ENCODE measurements at places on chromosomes 16 and 17.

GRCh38 chr16:30185683-30186421, 2.5 kb downstream of the CORO1A start:
- DNase-seq = no peak

DNA sequence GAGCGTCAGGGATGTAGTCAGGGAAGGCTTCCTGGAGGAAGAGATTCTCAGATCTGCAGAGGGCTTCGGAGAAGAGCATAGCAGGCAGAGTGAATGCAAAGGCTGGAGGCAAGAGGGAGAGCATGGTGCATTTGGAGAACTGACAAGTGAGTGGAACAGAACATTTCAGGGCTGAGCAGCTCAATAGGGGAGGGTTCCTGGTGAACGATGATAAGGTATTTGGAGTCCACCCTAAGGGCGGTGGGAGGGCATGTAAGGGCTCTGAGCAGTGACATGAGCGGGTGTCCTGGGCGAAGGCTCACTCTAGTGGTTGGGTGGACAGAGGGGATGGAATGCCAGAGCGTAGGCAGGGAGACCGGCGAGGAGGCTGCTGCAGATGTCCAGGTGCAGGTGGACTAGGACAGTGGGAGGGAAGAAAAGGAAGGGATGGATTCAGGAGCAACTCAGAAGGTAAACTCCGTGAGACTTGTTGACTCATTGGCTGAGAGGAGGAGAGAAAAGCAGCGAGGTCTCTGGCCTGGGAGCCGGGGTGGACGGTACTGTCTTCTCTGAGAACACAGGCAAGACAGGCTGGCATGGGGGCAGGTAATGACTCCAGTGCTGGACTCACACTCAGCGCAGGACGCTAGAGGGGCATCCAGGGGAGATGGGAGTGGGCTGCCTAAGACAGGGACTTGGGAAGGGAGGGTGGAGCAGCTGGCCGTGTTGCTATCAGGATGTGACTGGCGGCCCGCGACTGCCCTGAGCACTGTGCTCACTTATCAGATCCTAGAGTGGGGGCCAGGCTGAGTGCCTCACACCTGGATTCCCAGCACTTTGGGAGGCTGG, 1.4 kb upstream of the PITPNA start:
- no peak for DNase-seq

DNA sequence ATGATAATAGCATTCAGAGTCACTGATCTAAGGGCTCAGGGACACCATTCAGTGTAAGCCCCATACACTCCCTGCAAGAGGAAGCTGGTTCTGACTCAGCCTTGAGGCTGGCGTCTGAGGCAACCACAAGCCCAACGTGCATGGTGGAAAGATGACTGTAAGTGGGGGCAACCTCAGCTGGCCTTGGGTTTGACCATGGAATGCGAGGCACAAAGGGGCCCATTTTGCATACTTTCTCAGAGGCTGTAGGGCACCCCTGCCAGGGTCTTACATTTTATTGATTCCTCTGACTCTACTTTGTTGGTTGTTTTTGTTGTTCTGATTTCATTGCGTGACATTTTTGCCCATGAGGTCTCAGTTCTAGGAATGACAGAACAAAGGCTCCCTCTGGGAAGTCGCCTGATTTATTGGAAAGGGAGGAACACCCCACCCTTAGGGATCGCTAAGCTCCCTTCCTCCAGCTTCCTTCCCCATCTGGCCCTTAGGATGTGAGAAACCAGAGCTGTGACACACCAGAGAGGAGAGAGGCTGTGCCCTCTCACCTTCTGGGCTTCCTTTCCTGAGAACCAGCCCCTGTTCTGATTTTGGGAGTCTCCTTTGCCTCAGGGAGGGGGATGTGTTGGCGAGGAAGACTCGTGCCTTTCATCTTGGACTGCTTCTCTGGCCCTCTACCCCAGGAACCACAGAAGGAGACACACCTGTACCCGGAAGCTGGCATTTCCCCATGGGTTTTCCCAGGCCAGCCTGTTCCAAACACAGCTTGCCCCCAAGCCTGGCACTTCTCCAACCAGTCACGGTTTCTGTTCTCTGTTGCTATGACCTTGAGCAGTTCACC, 5.6 kb upstream of the CIITA start:
- peak; percentile 56 for DNase-seq

DNA sequence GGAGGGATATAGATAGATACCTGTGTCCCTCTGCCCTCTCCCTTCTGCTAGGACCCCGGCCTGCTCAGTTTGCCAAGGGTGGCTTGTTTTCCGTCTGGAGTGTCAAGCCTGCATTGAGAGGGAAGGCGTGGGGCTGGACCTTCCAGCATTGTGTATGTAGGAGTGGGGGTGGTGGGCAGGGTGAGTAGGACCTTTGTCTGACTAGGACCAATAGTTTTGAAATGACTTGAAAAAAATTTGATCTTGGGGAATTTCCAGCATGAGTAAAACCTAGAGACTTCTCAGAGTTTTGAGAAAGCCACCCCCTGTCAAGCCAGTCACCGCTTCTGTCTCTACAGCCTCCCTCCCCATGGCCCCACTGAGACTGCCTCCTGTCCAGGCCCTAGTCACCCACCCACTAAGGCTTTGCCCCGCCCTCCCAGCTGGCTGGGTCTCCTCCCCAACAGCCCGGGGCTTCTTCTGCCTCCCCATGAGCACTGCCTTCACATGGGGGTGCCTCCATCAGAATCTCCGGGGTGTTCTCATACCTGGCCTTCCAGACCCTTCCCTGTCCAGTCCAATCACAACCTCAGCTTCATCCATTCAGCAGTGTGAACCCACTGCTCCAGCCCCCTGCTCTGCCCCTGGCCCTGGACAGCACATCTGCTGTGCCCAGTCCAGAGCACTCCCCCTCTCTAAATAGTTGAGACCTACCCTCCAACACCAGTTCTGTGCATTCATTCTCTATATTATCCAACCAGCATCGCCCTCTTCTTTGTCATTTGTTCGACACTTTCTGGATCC, 207.0 kb downstream of the MSI2 start:
- DNase-seq = no peak

GRCh38 chr16:21570676-21571017, 28.7 kb upstream of the METTL9 start:
- no peak for DNase-seq

DNA sequence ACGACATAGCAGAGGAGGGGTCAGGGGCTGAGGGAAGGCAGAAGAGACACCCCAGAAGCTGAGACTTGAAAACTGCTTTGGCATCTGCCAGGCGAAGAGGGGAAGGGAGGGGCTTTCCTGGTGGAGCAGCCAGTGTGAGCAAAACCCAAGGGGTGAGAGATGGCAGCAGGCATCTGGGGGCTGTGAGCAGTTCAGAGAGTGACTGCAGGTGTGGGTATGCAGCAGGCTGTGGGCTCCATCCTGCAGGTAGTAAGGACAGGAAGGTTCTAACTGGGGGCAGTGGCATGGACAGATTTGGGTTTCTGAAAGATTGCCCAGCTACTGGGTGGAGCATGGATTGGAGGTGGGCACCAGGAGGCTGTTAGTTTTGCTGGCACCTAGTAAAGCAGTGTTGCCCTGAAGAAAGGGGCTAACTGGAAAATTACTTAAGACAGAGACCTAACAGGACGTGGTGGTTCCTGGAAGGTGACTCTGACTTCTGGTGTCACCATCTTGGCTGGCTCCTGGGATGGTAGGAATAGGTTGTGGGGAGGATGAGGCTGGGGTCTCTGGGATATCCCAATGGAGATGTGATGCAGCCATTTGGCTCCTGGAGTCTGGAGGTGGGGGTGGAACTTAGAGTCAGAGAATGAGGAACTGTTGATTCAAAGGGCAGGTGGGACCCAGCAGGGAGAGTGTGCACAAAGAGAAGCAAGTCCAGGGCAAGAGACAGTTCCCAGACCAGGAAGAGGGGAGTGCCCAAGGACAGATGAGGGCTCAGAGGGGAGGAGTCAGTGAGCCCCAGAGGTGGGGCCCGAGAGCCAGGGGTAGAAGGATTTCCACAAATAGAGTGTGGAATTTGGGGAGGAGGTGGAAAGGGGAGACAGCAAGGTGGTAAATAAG, 11.2 kb downstream of the BCL7C start:
- no peak for DNase-seq

GRCh38 chr17:2453325-2453724, 52.5 kb upstream of the MNT start:
- no peak for DNase-seq

GRCh38 chr17:66514227-66514806, 211.9 kb downstream of the PRKCA start:
- DNase-seq = no peak

- DNase-seq = no peak
Measured at GRCh38 chr16:82943371-82943770, 316.6 kb downstream of the CDH13 start.

DNA sequence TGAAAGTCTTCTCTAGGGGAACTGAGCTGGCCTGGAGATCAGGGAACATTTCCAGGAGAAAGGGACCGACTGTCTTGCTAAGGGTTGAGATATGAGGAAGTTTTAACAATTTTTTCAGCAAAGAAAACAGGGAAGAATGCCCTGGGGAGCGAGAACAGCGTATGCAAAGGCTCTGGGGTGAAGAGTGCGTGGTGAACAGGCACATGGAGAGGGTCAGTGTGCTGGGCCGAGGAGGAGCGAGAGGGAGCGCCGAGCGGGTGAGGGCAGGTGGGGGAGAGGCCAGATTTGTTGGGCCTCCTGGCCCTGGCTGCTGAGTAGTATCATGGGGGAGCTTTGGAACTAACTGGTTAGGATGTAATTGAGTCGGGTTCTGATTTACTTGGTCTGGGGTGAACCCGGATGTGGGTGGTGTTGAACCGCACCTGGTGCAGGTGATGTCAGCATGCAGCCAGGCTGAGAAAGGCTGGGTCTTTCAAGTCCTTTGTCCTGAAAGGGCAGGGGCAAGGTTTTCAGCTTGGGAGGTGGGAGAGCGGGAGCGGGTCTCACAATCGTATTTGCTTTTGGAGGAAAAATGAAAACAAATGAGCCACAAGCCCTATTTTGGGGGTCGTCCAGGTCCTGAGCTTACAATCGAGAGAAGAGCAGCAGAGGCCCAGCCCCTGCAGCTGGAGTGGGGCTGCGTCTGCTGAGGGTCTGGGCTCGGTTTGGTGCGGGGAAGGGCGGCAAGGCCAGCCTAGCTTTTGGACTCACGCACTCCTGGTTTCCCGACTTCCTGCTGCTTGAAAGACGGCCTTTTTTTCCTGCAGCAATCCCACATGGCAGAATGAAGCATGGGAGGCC, 11.1 kb upstream of the WFDC1 start:
- no peak for DNase-seq

DNA sequence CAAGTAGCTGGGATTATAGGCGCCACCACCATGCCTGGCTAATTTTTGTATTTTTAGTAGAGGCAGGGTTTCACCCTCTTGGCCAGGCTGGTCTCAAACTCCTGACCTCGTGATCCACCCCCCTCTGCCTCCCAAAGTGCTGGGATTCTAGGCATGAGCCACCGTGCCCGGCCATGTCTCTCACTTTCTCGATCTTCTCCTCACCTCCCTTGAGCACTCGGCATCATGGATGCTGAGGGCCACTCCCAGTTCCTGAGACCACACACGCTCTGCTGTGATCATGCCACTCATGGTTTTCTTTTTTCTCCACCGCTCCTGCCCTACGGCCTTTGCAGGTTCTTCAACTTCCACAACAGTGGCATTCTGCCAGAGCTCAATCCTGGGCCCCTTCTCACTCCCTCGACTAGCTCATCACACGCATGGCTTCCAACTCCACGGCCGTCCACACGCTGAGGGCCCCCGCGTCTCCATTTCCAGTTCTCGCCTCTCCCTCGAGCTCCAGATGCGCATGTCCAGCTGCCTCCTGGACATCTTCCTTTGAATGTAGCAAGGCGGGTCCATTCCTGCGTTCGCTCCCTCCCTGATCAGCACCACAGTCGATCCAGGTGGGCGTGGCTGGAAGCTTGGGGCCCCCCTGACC, 5.5 kb upstream of the NCBP3 start:
- no peak for DNase-seq

- DNase-seq = no peak
Measured at GRCh38 chr17:7445619-7445968, 733 bp downstream of the CHRNB1 start.

DNA sequence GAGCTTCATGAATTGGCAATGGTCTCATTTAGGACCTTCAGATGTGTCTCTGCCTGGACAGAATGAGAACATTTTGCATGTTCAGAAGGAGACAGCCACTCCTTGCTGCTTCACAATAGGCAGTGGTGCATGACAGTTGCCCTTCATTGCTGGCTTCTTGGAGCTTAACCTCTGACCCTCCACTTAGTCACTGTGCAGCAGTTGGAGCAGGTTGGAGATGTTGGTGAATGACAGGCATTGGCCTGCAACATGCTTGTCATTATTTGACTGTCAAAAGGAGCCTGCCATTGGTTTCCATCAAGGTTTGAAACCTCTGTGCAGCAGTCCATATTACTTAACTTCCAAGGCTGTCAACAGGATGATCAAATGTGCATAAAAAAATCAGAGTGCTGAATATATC, 22.7 kb downstream of the FTO start:
- DNase-seq = no peak

- DNase-seq = no peak
Measured at GRCh38 chr17:71111460-71111859, 942.1 kb downstream of the KCNJ2 start.

DNA sequence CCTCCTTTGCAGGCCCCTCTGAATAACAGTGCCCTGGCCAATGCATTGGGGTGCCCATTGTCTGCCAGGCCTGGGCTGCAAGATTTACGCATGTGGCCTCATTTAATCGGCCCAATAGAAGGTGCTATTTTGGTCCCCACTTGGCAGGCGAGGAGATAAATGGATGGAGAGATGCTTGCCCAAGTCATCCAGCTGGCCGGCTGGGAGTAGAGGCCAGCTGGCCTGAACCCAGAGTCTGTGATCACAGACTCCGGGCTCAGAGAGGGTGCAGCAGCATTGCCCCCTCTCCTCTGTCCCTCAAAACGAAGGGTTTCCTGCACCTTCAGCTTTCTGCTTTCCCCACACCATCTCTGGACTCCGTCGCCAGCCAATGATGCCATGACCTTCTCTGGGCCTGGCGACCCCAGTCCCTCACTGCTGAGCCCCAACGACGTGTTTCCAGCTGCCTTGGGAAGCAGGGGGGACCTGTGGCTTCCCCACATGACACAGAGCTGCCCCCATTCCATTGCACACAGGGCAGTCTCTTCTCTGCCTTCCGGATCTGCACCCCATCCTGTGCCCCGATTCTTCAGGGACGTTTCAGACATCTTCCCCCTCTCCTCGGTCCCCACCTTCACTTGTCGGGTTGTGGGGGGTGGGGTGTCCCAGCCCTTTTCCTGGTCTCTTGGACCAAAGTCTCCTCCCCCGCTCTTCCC, 3.5 kb upstream of the ADGRG1 start:
- DNase-seq = no peak

DNA sequence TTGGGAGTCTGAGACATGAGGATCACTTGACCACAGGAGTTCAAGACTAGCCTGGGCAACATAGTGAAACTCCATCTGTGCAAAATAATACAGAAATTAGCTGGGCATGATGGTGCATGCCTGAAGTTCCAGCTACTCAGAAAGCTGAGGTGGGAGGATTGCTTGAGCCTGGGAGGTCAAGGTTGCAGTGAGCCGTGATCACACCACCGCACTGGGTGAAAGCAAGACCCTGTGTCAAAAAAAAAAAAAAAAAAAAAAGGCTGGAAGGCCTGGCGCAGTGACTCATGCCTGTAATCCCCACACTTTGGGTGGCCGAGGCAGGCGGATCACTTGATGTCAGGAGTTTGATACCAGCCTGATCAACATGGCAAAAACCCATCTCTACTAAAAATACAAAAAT, 8.1 kb downstream of the UBN1 start:
- no peak for DNase-seq

GRCh38 chr17:50532452-50533024, at the start of gene EPN3:
Gene EPN3 (plus strand): TSS chr17:50532735. CDS start chr17:50536557, 3,822 bp downstream.
- no peak for DNase-seq

All from DMS153 (cell line).